ENCODE measurements at places on chromosomes 13 and 19. TPM values are rescaled to one million over a fixed set of nuclear protein-coding genes. Genes with fewer than 3 reads are reported as not detected.
A peak's percentile ranks its signal among the peaks of the same experiment; 100 is the strongest.

DNA sequence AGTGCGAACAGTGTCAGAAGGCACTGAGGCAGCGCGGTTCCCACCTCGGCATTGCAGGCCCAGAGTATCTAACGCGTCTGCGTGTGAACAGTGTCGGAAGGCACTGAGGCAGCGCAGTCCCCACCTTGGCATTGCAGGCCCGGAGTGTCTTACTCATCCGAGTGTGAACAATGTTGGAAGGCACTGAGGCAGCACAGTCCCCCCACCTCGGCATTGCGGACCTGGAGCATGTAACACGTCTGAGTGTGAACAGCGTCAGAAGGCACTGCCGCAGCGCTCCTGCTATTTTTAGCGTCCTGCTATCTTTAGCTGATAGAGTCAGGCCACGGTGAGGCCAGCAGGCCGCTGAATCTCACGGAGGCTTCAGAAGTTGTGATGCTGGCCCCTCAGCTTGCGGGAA, 39.6 kb downstream of the ATP11A start:
- no peak for DNase-seq

GRCh38 chr13:50323440-50324065, 308.3 kb downstream of the KCNRG start:
- DNase-seq, result no peak

- no peak for DNase-seq
These were observed 11.3 kb upstream of the PNMA8A start for GRCh38 chr19:46482631-46483030.

The ZNF787 gene
- total RNA-seq, result 16.7 TPM

GRCh38 chr19:56751078-56751489, 79.5 kb upstream of the ZNF835 start:
- peak; percentile 41 for DNase-seq

Data from thyroid gland (tissue), 4 donors.